ENCODE measurements at places on chromosomes 7 and 10.

- DNase-seq = no peak
These were observed 35.6 kb upstream of the LAMB4 start for GRCh38 chr7:108165723-108166122.

- DNase-seq = no peak
These were observed 209.4 kb upstream of the KLF14 start for GRCh38 chr7:130943336-130943901.

- DNase-seq = no peak
These were observed 425.1 kb upstream of the LRGUK start for GRCh38 chr7:133702078-133702477.

DNA sequence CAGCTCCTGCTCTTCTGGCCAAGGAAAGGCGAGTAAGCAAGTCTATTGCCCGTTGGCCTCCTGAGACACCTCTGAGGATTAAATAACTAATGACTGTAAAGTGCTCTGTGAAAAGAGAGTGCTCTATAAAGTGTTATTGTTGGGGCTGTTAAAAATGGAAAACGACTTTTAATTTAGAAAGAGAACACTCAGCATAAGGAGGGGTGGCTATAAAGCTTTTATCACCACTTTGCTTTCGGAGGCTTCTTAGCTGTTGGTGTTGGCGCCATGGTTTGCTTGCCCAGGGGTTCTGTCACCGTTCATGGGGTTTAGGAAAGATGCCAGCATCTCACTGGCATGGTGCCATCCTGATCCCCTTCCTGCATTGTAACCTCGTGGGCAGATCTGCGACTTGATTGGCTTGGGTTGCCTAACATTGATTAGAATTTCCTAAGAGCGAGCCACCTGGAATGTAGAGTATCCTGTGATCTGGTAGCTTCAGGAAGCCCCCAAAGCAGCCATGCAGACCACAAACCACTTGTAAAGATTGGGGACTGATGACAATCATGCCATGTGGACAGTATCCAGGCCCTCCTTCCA lies 509.9 kb downstream of the LRMDA start:
- DNase-seq = no peak

DNA sequence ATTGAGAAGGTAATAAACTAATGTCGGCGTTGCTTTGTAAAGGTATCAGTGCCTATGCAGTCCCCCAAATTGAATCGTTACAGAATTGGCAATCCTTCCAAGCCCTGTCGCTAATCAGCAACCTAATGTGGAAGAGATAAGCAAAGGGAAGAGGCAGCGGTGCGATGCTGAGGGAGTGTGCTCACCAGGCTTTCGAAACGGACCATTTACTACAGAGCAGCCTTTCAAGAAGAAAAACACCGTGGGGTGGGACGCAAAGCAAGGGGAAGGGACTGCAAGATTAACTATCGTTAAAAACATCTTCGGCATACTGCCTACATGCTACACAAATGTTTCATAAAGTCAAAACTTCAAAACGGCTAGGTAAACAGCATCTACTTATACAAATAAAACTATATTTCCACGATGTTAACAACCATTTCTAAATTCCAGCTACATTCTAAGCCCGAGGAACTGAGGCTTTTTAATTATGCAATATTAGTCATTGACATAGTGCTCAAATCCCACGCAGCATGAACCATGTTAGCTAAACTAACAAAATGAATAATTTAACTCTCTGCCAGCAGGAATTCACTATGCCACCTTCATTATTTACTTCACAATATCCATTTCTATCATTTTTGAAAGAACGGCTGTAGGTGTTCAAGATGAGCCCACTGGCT lies 85.2 kb downstream of the CHCHD3 start:
- DNase-seq = no peak

- DNase-seq = no peak
These were observed 266.6 kb downstream of the NXPH1 start for GRCh38 chr7:8699875-8700624.

- DNase-seq = no peak
These were observed 2.3 kb downstream of the AGMO start for GRCh38 chr7:15559416-15559928.

DNA sequence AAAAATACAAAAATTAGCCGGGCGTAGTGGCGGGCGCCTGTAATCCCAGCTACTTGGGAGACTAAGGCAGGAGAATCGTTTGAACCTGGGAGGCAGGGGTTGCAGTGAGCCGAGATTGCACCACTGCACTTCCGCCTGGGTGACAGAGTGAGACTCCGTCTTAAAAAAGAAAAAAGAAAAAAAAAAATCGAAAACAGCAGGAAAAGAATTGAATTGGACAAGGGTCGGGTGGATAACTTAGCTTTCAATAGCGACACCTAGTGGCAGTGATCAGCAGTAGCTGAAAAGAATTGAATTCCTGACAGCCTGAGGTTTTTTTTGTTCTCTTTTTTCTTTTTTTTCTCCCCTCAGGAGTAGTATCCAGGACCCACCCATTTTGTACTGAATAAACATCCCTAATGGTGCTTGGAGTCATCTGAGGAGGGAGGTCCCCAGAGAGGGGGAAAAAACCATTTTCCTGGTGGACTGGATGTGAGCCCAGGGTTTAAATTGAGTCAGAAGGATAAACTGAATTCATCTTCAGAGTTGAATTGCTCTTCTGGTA lies 55.1 kb downstream of the CYCS start:
- peak; percentile 71 for DNase-seq

Measured in activated CD8-positive, alpha-beta T cell treated with anti-CD3 and anti-CD28 coated beads, Interleukin-2, amount 10 ng/mL, durations not matched to agents 7 days and 5 days (primary cell).